ENCODE measurements at places on chromosomes 4 and X.
A peak's percentile ranks its signal among the peaks of the same experiment; 100 is the strongest.

GRCh38 chrX:46327566-46328115 is 217.6 kb downstream of the ZNF674 start:
- no peak for DNase-seq

GRCh38 chr4:96786306-96786705 is 946.4 kb downstream of the PDHA2 start:
- no peak for DNase-seq

- no peak for DNase-seq
These were observed 196.6 kb downstream of the PRDM5 start for GRCh38 chr4:120725639-120726580.

DNA sequence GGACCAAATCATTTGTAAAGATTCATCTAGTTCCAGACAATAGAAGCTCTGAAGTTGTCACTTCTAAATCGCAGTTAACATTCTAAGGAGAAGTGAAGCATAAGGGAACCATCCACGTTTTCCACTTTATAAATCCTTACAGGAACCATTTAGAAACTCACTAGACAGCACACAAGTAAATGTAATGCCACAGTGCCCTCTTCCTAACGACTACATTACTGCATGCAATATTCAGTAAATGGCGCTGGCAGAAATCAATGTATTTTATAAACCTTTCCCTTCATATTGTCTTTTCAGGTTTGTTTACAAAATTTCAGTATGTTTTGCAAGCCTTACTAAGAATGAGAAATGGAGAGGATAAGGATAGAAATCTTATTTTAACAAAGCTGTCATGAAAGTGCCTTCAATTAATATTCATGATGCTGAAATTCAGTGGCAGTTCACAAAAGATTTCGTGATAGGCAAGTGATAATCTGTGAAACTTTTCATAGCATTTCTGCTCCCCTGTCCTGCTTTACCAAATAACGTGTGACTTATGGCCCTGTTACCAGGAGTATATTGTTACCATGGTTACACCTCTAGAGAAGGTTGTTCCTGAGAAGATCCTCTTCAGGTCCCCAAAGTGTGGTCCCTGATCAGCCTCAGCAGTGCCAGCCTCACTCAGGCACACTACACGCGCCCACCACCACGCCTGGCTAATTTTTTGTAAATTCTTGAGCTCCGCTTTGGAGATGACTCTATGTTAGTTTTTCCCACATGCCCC is 54.2 kb downstream of the TMA16 start:
- DNase-seq: no peak

DNA sequence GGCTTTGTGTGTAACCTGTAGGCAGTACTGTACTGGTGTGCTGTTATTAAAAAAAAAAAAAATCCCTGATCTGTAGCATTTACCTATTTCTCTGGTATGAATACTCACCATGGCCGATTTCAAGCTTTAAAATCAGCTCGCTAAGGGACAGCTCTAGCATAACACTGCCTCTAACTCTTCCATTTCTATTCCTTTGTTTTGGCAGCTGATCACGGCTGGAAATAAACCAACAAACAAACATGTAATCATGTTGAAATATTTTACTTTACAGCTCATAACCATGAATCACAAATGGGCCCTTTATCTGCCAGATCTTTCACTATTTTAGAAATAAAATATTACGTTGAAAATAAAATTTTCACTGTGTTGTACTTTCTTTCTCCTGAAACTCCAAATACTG is 60.5 kb upstream of the IL15 start:
- no peak for DNase-seq

DNA sequence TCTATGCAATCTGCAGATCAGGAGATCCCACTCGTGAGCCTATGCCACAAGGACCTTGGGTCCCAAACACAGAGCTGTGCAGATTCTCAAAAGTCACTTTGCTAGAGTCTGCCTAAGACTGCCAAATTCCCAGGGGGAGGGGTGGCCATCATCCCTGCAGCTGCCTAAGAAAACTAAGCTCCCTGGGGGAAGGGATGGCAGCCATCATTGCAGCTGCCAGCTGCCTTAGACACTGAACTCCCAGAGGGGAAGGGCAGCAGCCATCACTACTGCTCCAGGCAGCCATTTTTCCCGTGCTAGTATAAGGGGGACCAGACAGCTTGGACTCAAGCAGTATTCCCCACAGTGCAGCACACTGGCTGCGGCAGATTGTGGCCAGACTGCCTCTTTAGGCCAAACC is 156.9 kb downstream of the NKX6-1 start:
- DNase-seq: no peak

DNA sequence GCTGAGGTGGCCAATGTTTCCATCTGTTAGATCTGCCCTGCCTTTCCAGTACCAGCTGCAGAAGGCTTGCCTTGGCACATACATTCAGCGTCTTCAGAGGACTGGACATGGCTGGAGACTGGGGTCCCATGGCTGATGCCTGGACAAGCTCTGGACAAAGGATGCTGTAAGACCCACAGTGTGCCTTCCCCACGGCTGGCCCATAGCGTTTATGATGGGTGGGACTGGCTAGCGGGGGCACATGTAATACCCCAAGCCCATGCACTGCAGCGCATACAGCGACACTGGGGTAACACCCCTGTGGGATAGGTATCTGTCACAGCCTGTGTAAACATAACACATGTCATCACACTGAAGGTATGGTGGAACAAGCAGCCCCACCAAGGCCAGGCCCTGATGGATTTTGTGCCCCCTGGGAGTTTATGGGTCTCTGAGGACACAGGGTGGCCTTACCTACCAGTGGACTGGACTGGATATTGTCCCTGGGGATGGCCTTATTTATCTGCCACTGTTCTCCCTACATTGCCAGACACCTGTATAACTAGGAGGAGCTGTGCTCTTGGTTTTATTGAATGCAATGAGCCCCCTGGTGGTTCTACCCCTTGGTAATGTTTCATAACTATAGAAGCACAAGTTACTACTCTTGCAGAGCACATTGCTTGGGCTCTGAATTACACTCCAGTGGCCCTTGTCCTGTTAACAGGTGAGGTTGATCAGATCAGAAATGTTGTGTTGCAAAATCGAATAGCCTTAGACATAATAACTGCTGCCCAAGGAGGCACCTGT is 34.3 kb upstream of the TACR3 start:
- DNase-seq: no peak

DNA sequence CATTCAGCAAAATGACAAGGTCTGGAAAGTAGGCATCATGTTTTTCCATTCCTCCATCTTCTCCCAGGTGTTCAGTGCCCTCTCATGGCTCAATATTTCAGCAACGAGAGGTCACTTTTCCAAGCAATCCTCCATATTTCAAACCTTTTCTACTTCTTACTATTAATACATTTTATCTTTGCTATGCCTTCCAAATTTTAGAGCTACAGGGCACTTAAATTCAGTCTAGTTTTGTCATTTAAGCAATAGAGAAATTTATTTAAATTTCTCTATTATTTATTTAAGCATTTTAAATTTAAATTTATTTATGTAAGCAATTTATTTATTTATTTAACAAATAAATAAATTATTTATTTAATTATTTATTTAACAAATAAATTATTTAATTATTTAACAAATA is 305.1 kb upstream of the ANXA10 start:
- DNase-seq: no peak

DNA sequence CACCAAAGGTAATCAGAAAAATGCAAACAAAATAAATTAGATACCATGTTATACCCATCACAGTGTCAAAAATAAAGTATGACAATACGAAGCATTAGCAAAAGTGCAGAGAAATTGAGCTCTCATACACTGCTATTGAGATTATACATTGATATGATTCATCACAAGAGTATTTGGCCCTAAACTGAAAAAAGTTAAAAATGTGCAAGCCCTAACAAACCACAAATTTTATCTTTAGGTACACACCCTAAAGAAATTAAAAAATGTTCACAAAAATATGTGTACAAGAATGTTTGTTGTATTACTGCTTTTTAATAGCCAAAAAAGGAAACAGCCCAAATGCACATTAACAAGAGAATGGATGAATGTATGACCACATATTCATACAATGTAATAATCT is 137.9 kb upstream of the MAGEA10 start:
- no peak for DNase-seq

- DNase-seq: no peak
These were observed 144.2 kb downstream of the MSN start for GRCh38 chrX:65811558-65812228.

DNA sequence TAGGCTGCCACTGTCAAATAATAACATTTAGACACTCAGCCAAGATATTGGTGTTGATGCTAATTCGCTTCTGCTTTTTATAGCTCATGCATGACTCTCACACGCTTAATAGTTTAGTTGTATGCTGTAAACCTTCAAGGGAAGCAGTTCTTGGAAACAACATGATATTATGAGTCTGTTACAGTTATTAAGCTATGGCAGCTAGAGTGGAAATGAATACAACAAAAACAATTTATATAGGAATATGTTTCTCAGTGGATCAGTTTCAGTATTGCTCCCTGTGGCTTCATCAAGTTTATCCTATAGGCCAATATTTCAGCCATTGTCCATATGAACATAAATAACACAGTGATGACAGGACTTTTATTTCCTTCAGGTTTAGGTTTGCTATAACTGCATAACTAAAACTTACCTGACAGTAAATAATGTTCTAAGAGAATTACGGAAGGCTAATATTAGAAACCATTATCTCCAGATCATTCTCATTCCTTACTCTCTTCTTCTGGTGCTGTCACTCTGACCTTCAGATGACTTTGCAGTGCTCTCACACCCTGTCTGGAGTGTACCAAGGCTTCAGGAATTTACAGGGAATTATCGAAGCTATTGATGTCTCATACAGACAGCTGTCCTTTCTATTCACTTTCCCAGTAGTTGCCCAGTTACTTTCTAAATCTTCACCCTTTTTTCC is 555.0 kb downstream of the ANKRD50 start:
- DNase-seq: no peak

GRCh38 chr4:20298986-20299385 is 47.3 kb downstream of the SLIT2 start:
- DNase-seq: no peak

DNA sequence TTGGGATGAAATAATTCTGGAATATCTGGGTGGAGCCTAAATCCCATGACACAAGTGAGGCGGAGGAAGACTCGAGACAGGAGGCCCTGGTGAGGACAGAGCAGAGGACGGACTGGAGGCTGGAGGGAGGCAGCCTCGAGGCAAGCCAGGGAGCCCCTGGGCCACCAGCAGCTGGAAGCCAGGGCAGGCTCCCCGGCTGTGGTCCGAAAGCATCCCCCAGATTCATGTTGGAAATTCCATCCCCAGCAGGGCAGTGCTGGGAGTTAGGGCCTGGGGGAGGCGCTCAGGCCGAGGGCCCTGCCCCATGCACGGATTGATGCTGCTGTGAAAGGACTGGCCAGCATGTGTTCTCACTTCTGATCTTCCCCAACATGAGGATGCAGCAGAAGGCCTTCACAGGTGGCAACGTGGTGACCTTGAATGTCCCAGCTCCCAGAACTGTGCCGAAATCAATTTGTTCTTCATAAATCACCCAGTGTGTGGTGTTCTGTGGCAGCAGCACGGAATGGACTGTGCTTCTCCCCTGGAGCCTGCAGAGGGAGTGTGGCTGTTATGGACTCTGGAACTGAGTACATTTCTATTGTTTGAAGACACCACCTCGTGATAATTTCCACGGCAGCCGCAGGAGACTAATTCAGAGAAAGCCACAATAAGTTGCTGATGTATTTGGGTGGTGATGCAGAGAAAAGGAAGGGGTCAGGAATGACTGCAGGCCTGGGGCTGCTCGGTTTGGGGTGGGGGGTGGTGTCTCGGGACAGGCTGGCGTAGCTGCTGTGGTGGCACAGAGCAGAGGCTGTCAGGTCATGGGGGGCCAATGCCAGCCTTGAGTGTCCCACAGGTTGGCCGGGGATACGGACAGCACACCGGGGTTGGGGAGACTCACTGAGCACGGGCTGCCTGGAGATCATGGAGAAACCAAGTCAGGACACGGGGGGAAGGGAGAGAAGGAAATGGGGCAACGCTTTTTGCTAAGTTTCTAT is 56.9 kb downstream of the PCGF3 start:
- no peak for DNase-seq

GRCh38 chr4:118289794-118290193 is 63.0 kb downstream of the PRSS12 start:
- no peak for DNase-seq

- no peak for DNase-seq
These were observed at the start of gene GPR101 for GRCh38 chrX:137033774-137034507. Gene GPR101 (minus strand): TSS chrX:137033995. CDS start chrX:137031674, 2,321 bp downstream.

DNA sequence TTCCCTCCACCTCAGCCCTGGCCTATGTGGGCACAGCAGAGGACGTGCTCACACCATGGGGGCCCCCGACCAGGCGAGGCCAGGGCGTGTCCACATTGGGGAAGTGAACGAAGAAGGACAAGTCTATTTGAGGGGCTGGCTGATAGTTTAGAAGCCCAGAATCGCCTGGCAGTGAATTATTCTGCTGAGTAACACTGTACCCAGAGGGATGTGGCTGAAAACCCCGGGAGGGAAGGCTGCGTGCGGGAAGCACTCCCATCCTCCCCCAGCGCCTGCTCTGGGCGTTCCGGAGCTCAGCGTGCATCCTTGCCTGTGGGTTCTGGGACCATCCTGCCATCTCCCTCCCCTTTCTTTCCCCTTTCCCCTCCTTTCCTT is 66.6 kb downstream of the TRMT44 start:
- no peak for DNase-seq

GRCh38 chrX:128439159-128439558 is 387.0 kb upstream of the ACTRT1 start:
- no peak for DNase-seq

- no peak for DNase-seq
These were observed 48.8 kb downstream of the C4orf33 start for GRCh38 chr4:129144755-129145206.

- no peak for DNase-seq
These were observed 113.3 kb upstream of the ATP6AP2 start for GRCh38 chrX:40467454-40467853.

- no peak for DNase-seq
These were observed 8.4 kb downstream of the ARX start for GRCh38 chrX:25007059-25008053.

DNA sequence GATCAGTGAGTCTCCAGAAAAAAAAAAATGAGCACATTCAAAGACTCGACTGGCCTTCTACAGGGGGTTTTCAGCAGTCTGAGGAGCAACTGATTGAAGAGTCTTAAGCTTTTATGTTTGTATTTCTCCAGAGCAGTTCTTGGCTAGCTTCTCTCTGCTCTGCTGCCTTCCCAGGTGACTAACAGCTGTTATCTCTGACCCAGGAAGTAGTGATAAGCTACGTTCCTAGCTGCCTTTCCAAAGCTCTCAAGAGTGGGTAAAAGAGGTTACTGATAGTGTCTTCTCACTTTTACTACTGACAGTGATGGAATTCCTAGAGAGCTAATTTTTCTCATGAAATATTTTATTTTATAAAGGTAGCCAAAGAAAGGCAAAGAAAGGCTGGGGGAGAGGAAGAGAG is 66.6 kb downstream of the ENOX2 start:
- DNase-seq: no peak

DNA sequence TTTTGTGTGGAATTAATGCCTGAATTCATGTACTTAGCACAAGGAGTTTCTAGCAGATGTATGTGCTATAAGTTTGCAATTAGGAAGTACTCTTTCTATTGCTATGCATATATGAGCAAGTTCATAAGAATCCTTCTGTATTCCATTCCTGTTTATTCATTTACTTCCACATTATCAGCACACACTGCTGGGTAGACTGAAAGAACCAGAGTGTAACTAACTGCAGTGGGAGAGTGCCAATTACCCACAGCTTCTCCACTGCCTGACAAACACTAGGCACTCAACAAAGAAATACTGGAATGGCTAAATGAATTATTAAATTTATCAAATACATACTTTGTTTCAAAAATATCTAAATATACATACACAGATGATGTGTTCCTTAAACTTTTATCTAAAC is 219.6 kb downstream of the CAMK2D start:
- DNase-seq: no peak

- peak; percentile 65 for DNase-seq
These were observed 3.1 kb upstream of the P2RY4 start for GRCh38 chrX:70262952-70263567.

Measured in ureter (tissue), 1 donor.